ENCODE measurements at places on chromosomes 11 and 22. TPM values are rescaled to one million over a fixed set of nuclear protein-coding genes. Genes with fewer than 3 reads are reported as not detected.

The MMP13 gene
- not detected for total RNA-seq

The KCNK4 gene
- total RNA-seq = not detected

The HBE1 gene
- total RNA-seq = not detected

The CLDN5 gene
- 53.9 TPM for total RNA-seq

The MORC2 gene
- total RNA-seq = 22.3 TPM

The CELSR1 gene
- total RNA-seq = 4.1 TPM

The FADS1 gene
- 242 TPM for total RNA-seq

The NTM gene
- 0.46 TPM for total RNA-seq

The ZNF214 gene
- total RNA-seq = 6.8 TPM

The EIF3M gene
- 273 TPM for total RNA-seq

The OR8D1 gene
- not detected for total RNA-seq

DNA sequence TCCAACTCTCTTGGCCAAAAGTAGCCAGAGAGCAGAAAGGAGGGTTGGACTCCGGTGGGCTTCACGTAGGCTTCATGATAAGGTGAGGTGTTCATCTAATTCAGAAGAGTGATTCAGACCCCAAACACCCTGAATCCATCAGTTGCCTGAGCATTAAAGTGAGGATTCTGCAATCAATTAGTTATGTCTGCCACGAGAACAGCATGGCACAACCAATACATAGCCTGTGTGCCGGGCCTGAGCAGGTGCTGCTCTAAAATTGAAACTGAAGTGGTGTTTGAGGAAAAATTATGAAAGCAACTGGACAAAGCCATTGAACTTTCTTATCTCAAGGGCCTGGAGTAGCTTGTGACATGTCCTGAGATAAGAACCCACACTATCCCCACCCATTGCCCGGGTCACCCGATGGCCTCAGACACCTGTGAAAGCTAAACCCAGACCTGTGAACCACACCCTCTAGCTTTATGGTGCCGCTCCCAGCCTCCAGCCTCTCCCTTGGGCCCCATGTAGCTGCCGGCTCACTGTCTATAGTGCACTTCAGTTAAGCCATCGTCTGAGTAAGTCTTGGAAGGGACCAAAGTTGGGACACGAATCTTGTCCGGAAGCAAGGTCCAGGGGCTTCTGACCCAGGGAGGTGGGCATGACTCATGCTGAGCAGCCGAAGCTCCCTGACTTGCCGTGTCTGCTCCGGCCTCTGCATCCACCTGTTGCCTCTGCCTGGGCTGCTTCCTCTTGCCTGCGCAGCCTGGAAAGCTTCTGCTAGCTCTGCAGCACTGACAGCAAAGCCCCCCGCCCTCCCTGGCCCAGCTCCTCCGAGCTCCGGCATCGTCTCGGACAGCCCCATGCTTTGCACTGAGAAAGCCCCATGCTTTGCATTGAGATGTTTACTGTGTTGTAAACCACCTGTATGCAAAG lies 5.7 kb upstream of the MYEOV start:
- no peaks in the 10 kb centered on the region for H3K4me1 ChIP-seq
- DNase-seq = no peak
- H3K36me3 ChIP-seq = no peaks in the 10 kb centered on the region
- no peak overlapping the region for H3K27ac ChIP-seq

DNA sequence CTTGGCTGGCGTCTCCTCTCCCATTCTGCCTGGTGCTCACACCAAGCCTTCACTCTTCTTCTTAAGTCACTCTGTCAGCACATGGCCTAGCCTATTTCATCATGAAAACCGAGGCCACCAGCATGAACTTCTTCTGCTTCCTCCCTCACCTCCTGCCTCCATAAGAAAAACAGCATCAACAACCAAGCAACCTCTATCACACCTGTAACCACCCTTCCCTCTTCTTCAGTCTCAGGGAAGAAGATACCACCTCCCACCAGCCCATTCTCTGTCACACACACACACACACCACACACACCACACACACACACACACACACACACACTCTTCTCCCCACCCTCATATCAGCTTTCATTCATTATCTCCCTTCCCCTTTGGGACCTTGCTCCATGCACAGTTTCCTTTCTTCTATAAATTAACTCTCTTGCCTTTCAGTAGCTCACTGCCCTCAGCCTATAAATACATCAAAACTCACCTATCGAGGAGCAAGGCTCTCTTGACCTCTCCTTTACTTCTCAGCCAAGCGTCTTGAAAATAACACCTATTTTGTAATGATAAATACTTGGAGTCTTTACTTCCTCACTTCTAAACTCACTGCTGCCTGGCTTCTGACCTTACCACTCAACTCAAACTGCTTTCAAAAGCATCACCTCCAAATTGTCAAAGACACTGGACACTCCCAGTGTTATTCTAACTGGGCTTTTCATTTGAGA lies 36.6 kb downstream of the SC5D start:
- no peak overlapping the region for H3K4me3 ChIP-seq
- no peaks in the 10 kb centered on the region for H3K27me3 ChIP-seq
- no peak overlapping the region for H3K27ac ChIP-seq
- DNase-seq = no peak
- H3K4me1 ChIP-seq = no peaks in the 10 kb centered on the region

DNA sequence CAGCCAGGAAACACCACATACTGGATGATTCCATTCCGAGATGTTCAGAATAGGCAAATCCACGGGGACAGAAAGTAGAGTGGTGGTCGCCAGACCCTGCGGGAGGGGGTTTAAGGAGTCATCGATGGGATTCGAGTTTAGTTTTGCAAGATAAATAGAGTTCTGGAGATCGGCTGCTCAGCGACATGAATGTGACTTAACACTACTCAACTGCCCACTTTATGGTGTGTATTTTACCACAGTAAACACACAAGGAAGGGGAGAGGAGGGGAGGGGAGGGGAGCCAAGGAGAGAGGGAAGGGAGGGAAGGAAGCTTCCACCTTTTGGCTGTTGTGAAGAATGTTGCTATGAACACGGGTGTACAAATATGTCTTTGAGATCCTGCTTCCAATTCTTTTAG lies 10.4 kb upstream of the ARHGAP8 start:
- no peaks in the 10 kb centered on the region for H3K36me3 ChIP-seq
- no peaks in the 10 kb centered on the region for H3K4me1 ChIP-seq
- no peak overlapping the region for H3K4me3 ChIP-seq
- no peak overlapping the region for H3K27ac ChIP-seq

DNA sequence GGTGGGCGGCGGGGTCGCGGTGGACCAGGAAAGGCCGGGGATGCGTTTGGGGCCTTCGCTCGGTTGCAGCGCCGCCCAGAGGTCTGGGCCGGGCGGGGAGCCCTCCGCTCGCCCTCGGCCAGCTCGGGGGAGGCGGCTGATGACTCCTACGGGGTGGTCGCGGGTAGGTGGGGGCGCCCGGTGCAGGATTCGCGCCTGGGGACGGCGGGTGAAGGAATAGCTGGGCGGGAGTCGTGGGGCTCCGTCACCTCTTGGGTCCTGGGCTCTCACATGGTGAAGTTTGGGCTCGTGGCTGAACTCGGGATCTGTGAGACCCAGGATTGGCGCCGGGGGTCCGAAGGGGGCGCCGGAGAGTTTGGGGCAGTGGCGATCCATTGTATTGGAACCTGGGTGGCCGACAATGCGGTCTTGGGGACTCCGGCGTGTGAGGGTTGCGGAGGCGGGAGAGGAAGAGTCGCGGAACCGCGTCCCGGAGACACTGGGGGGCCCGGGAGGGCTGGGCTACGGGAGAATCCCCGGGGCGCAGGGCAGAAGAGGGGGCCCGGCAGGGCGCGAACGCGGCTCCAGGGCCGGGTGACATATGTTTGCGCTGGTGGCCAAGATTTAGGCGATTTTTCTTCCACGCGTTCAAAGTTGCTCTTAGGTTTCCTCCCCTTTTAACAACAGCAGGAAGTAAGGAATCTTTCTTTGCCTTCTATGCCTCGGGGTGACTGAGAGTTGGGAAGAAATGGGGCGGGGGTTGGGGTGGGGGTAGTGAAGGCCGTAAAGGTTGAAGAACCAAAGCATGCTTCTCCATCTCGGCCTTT lies 935 bp downstream of the QSER1 start:
- H3K4me3 ChIP-seq = peak overlapping the region; percentile 82
- H3K27me3 ChIP-seq = no peaks in the 10 kb centered on the region
- DNase-seq = peak; percentile 79
- H3K36me3 ChIP-seq = no peaks in the 10 kb centered on the region
- peaks cover 4% of the 10 kb centered on the region for H3K4me1 ChIP-seq

- H3K27me3 ChIP-seq = no peaks in the 10 kb centered on the region
- DNase-seq = no peak
- H3K36me3 ChIP-seq = no peaks in the 10 kb centered on the region
- no peak overlapping the region for H3K4me3 ChIP-seq
Measured at GRCh38 chr11:32447252-32447651, 11.9 kb upstream of the WT1 start.

DNA sequence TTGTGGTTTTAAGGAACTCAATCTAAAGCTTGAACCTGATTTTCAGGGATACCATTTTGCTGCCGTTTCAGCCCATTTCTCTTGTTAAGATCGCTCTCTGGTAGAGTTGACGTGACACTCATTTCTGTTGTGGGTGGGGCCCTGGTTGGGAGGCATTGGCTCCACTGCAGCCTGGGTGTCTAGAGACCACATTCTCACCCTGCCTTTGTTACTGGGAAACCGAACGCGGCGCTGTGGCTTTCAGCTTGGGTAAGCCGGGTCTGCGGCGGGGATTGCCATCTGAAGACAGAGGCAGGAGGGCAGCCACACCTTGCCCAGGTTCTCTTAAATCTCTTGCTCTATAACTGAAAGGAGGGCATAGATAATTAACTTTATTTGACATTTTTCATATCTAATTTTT lies 3.2 kb downstream of the EHF start:
- H3K4me1 ChIP-seq = no peaks in the 10 kb centered on the region
- no peak overlapping the region for H3K27ac ChIP-seq
- H3K4me3 ChIP-seq = no peak overlapping the region
- no peak for DNase-seq
- no peaks in the 10 kb centered on the region for H3K36me3 ChIP-seq
- H3K27me3 ChIP-seq = no peaks in the 10 kb centered on the region

- peak within 1 kb of the TSS; percentile 84 for H3K27ac ChIP-seq
- H3K27me3 ChIP-seq = no peaks in the 10 kb centered on the region
- peak; percentile 91 for DNase-seq
- H3K36me3 ChIP-seq = no peaks in the 10 kb centered on the region
- H3K4me3 ChIP-seq = peak within 1 kb of the TSS; percentile 72
- H3K4me1 ChIP-seq = peaks cover 14% of the 10 kb centered on the region
Measured at GRCh38 chr11:68038718-68039525, at the start of gene TCIRG1. TCIRG1 (plus strand) TSS chr11:68039025; CDS start chr11:68041272, 2,247 bp downstream.

DNA sequence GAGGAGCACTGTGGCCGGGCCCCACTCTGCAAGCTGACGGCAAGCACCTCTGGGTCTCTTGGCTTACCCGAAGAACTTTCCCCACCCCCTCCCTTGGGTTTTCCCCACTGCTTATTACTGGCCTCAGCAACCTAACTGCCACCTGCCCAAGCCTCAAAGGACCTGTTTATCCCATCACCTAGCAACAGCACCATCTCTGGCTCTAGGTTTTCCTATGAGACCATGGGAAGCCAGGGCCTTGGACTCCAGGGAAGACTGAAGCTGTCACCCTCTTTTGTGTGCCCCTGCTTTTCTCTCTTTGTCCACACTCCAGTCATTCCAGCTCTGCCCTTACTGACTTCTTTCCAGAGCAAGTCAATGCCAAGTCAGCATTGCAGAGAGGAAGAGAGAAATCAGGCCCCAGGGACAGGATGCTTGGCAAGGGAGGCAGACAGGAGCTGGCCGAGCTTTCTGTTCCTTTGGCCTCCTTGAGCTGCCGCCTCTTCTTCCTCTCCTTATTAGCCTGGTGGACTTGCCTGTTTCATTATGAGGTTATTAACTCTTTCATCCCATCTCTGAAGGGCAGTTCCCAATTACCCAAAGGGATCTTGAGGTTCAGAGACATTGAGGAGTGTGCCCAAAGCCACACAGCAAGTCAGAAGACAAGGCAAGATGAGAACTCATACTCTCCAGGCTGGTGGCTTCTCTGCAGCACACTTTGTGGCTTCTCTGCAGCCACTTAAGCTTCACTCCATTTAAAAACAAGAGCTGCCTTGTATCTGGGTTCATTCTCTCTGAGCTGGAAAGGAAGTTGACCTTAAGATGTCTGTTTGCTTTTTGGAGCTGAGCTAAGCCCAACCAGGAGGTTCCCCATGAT lies at the start of gene SMIM35:
Gene SMIM35, minus strand, starts transcription at position 51 of the 856 bp plus-strand sequence. CDS start 206 bp downstream, outside the sequence.
- H3K4me3 ChIP-seq = no peak within 1 kb of the TSS
- no peaks in the 10 kb centered on the region for H3K36me3 ChIP-seq
- H3K27ac ChIP-seq = no peak within 1 kb of the TSS

DNA sequence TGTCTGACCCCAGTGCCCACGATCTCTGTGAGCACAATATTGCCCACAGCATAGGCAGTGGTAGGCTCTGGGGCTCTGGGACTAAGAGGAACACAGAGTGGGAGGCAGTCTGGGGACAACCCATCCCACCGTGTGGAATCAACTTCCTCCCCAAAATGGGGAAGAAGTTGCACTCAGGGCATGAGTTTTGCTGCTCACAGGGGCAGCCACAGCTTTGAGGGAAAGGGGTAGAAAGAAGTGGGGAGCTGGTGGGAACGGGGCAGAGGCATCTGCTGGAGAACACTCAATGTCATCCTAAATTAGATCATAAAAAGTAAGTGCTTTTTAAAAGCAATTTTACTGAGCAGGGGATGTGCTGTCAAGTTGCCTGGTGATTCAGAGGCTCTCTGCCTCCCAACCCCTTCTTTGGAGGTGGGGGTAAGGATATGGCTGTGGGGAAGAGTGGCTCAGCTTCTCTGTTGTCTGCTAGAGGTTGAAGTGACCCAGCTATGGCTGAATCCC lies 233.8 kb upstream of the NCAM1 start:
- no peak for DNase-seq
- H3K4me3 ChIP-seq = no peak overlapping the region
- H3K36me3 ChIP-seq = no peaks in the 10 kb centered on the region
- no peak overlapping the region for H3K27ac ChIP-seq

GRCh38 chr11:44835296-44835695 lies 108.5 kb downstream of the TSPAN18 start:
- H3K4me1 ChIP-seq = no peaks in the 10 kb centered on the region
- no peaks in the 10 kb centered on the region for H3K27me3 ChIP-seq
- H3K4me3 ChIP-seq = no peak overlapping the region
- no peak overlapping the region for H3K27ac ChIP-seq
- no peak for DNase-seq

GRCh38 chr11:61895046-61895717 lies 3.8 kb upstream of the FADS3 start:
- no peaks in the 10 kb centered on the region for H3K36me3 ChIP-seq
- no peak overlapping the region for H3K4me3 ChIP-seq
- H3K4me1 ChIP-seq = peaks cover 8% of the 10 kb centered on the region
- H3K27me3 ChIP-seq = no peaks in the 10 kb centered on the region

- H3K4me1 ChIP-seq = peaks cover 4% of the 10 kb centered on the region
- no peaks in the 10 kb centered on the region for H3K27me3 ChIP-seq
- DNase-seq = no peak
Measured at GRCh38 chr11:62921573-62922188, 518 bp upstream of the CHRM1 start.

DNA sequence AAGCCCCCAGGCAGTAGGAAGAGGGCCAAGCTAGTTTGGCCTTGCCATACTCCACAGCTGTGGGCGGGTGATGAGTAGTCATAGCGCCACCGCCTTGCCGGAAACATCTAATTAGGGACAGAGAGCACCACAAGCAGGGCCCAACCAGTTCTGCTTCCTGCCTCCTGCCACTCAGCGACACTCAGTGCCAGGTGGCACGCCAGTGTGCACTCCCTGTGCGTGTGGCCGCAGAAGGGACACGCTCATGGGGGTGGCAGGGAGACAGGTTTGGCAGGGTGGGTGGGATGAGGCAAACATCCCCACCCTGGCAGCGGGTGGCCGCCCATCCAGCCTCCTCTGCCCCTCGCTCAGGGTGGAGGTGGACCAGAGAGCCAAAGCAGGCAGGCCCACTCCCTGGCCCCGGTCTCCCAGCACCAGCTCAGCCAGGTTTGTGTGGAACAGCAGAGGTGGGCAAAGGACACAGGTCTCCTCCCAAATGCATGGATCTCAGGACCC lies 4.9 kb downstream of the OVOL1 start:
- H3K4me3 ChIP-seq = no peak overlapping the region
- no peak overlapping the region for H3K27ac ChIP-seq
- peaks cover 3% of the 10 kb centered on the region for H3K27me3 ChIP-seq
- H3K4me1 ChIP-seq = no peaks in the 10 kb centered on the region
- DNase-seq = no peak

Measured in ovary (tissue), 10 donors.